Muscle of back (tissue), 13 donors: ENCODE measurements at places on chromosomes 7 and 10. TPM values are rescaled to one million over a fixed set of nuclear protein-coding genes. Genes with fewer than 3 reads are reported as not detected.

GRCh38 chr7:112134039-112134438, 72.2 kb downstream of the DOCK4 start:
- no peak for DNase-seq

The SLC26A4 gene
- polyA plus RNA-seq: 0.91 TPM

The HMX3 gene
- polyA plus RNA-seq: not detected

- DNase-seq: no peak
Observed at GRCh38 chr7:28102797-28103196, 77.8 kb downstream of the JAZF1 start.

DNA sequence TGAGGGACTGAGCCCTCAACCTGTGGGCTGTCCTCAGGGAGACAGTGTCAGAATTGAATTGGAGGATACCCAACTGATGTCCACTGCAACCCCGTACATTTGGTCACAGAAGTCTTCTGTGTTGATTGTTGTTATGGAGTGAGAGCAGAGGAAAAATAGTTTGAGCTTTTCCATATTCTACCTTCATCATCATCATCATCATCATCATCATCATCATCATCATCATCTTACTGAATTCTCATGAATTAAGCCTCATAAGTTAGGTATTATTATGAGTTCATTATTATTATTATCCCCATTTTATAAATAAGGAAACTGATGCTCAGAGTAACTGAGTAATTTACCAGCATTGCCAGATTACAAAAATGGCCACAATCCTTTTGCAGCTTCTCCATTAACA, 8.4 kb downstream of the ALDH18A1 start:
- DNase-seq: no peak

The CPXM2 gene
- polyA plus RNA-seq: 0.53 TPM
